ENCODE measurements at places on chromosomes 5 and 9.

DNA sequence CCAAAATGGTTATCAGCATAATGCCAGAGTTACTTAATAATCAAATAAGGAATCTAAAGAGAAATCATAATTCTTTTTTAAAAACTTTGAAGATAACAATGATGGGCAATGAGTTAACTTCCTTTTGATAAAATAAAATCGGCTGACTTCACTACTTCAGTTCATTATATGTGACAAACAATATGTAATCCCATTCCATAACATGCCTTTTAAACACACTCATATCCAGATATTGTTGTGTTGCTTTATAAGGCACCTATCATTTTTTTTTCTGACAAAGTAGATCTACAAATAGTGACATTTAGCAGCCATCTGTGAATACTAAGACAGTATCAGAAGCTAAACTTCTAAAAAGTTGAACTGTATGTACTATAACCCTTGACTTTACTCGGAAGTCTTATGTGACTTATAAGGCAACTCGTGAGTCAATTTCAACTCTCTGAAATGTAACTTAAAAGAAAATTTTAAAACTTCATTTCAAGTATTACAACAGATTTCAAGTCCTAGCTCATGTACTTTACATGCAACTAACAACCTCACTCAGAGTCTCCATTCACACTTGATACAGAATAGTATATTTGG is 7.5 kb downstream of the ADAMTS6 start:
- DNase-seq = no peak

DNA sequence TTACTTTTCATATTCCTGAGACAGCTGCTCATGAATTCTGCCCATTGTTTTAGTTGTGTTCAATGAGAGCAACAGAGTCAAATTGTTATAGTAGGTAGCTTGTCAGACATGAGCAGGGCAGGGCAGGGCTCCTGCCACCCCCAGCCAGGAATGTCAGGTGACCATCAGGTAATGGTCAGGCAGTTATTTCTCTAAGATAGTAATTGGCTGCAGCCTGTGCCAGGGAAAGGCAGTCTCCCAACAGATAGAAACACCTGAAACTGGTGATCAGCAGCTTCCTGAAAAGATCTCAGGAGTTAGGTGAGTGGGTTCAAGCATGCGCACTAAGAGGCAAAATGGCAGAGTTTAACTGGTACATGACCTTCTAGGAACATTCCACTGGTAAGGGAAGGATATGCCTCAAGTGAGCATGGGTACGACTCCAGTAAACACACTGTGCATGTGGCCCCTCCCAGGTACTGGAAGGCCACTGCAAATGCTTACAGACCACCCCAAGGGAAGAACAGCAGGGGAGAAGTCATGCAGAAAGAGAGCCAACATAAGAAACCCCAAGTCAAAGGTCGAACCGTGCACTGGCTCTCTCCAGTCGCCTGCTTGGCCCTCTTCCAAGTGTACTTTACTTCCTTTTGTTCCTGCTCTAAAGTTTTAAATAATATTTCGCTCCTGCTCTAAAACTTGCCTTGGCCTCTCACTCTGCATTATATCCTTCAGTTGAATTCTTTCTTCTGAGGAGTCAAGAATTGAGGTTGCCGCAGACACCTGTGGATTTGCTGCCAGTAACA is 25.1 kb downstream of the CARTPT start:
- DNase-seq = no peak

- DNase-seq = no peak
These were observed 5.4 kb downstream of the GDA start for GRCh38 chr9:72154468-72155285.

- no peak for DNase-seq
These were observed 211.6 kb downstream of the ATP10B start for GRCh38 chr5:160640406-160640805.

GRCh38 chr5:14256756-14257393 is 113.7 kb downstream of the TRIO start:
- no peak for DNase-seq

- DNase-seq = no peak
These were observed 12.5 kb downstream of the COMMD10 start for GRCh38 chr5:116097301-116097700.

- no peak for DNase-seq
These were observed 210.2 kb downstream of the HSPA4 start for GRCh38 chr5:133261993-133262392.

GRCh38 chr9:137138722-137139467 is at the start of gene GRIN1:
Gene GRIN1 (plus strand): TSS chr9:137139154. CDS start chr9:137139487, 333 bp downstream.
- DNase-seq = no peak

DNA sequence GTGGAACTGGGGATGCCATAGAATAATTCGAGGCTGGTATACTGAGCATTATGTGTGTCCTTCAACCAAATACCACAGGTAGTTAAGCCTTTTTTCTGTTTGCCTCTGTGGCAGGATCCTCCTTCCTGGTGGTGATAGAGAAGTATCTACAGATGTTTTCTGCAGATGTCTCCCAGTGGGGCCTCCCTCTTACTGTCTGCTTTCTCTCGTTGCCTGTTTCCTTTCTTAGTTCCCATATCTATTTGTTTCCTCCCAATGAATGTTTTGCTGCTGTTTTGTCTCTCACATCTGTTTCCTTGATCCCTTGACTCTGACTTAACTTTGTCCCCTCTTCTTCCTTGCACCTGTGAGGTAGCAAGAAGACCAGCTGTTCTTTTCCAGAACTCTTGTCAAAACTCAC is 130.9 kb upstream of the NUDT12 start:
- no peak for DNase-seq

- no peak for DNase-seq
These were observed 16.6 kb downstream of the NIM1K start for GRCh38 chr5:43208658-43209057.

- no peak for DNase-seq
These were observed 93.4 kb downstream of the KCNIP1 start for GRCh38 chr5:170597109-170597751.

DNA sequence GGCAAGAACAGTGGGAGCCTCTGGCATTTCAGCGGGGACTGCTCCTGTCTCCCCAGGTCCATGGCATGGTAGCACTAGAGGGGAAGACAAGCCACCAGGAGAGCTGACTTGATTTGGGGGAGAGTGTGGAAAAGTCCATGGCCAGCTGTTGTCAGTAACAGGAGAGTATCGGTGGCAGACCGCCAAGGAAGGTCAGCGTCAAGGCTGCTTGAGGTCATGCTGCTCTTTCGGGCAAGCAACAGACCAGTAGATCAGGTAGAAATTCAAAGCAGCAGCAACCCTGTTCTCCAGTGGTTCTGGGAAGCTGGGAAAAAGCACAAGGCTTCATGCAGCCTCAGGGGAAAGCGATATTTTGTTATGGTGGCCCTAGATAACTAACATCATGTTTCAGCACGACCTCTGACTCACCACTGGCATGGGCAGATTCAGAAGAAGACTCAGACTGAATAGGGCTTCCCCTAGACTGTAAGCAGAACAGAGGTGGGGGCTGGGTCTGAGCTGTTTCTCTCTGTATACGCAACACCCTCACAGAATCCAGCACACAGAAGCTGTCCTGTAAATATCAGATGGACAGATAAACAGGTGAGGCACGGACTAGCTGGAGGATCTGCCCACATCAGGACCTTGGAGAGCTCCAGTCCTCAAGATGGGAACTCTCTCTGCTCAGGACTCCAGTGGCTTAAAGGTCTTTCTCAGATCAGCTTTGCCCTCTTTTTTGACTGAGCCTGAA is 35.2 kb upstream of the PLEKHG4B start:
- DNase-seq = no peak

- DNase-seq = no peak
These were observed 2.0 kb downstream of the TNC start for GRCh38 chr9:115115924-115116323.

Data from Right ventricle myocardium superior (tissue), 1 donor.